ENCODE measurements at places on chromosomes 16 and 17.

DNA sequence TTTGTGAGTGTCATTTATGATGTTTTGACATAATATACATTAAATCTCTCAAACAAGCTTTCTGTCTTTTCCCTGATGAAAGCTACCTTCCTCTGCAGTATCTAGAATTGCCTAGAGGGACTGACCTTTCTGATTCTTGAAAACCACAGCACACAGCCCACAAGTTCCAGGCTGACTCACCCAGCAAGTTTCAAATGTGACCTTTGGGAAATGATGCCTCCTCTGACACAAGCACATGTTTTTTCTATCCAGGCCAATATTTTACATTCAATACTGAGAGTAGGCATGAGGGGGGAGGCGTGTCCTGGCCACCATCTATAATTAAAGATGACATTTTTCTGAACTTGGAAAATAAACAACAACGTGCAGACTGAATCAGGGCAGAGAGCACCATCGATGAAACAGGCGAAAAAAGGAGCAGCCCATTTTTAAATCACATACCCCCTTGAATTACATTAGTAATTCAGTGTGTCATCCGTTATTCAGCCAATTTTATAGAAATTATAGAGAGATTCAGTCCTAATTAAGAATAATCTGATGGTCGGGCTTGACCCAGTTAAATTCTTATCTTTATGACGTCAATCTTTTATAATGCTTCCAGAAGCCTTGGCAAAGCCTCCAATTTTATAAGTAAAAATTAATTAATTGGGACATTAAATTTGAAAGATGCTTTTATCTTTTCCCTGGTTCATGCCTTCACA lies 292.6 kb upstream of the CDH11 start:
- DNase-seq: peak; percentile 27

GRCh38 chr17:17514993-17515933 lies 19.1 kb upstream of the RASD1 start:
- DNase-seq: peak; percentile 44

DNA sequence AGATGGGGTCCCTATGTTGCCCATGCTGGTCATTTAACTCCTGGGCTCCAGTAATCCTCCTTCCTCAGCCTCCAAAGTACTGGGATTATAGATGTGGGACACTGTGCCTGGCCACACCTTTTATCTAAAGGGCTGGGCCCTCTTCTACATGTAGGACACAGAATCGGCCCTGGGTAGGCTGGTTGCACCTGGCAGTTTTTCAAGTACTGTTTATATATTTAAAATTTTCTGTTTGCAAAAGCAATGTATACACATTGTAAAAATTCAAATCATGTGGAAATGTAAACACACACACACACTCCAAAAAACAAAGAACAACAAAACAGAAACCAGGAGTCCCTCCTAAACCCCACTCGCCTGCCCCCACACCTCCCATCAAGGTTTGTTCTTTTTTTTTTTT lies 28.1 kb upstream of the SIAH1 start:
- DNase-seq: no peak

- DNase-seq: no peak
Measured at GRCh38 chr16:8594149-8594666, 3.9 kb upstream of the TMEM114 start.

- no peak for DNase-seq
Measured at GRCh38 chr17:73481676-73482075, 162.6 kb downstream of the SDK2 start.

DNA sequence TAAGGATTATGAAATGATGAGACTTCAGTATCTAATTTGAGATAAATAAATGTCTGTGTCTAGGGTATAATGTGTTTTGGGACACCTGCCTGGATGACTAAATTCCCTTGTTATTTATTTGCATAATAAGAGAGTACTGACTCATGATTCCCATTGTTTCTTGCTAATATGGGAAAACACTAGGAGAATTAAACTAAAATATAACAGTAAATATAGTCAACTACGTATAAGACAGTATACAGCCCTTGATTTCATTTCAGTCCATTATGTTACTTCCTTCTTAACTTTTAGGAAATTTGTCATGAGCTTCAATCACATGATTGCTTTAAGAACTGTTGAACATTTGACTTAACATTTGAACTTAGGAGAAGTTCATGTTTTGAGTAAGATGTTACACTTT lies 62.4 kb downstream of the VMP1 start:
- no peak for DNase-seq

- DNase-seq: no peak
Measured at GRCh38 chr17:44467108-44467507, 36.1 kb downstream of the GPATCH8 start.

DNA sequence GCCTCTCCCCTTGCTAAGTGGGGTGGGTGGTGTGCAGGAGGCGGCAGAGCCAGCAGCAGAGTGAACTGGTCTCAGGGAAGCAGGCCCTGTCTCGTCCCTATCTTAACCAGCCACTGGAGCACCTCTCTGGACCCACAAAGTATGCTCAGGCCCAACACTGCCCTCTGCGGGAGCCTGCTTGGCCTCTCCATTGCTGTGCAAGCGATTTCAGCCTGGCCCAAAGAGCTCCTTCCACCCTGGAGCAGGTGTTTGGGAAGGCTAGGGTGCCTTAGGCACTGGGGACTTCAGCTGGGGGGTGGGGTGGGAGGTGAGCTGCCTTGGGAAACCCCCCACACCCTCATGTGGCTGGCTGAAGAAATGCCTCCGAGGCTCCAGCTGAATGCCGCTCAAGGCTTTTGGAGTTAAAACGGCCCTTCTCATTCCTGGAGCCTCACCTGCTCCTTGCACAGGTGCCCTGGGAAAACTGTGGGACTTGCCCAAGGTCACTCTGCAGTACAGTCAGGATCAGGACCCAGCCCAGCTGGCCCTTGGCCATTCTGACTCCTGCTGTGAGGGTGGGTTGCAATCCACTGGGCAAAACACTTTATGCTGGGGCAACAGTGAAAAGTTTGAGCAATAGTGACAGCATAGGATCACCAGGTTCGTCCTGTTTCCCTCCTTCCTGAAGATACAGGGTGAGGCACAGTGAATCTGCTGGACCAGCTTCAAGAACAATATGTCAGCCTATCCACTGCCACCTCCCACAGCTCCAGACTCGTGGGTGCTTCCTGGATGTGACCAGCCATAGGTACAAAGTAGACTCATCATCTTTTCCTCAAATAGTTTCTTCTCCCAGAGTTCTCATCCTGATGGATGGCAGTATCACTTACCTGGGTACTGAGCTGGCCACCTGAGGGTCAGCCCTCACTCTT lies 5.9 kb upstream of the UBE2O start:
- DNase-seq: peak; percentile 30

GRCh38 chr16:86240716-86241363 lies 269.5 kb upstream of the FOXF1 start:
- DNase-seq: no peak

GRCh38 chr16:51172368-51172767 lies 21.3 kb upstream of the SALL1 start:
- DNase-seq: no peak

- no peak for DNase-seq
Measured at GRCh38 chr17:81804559-81805399, 829 bp downstream of the GCGR start.

All from NB4 (cell line).